ENCODE measurements at places on chromosomes 2 and 18. TPM values are rescaled to one million over a fixed set of nuclear protein-coding genes. Genes with fewer than 3 reads are reported as not detected.

Gene OTX1
- total RNA-seq = not detected

Gene SPDYA
- total RNA-seq = 7.1 TPM

Gene DNER
- total RNA-seq = 4.4 TPM

Gene PTRHD1
- total RNA-seq = 25.3 TPM

Gene NCK2
- 31.5 TPM for total RNA-seq

Gene GPR17
- 0.11 TPM for total RNA-seq

Gene PTPRN
- total RNA-seq = 1.0 TPM

Gene UGT1A5
- 0.79 TPM for total RNA-seq

Gene OXER1
- total RNA-seq = 1.5 TPM

GRCh38 chr2:238107525-238108422 lies 7.6 kb downstream of the ESPNL start:
- DNase-seq = no peak

- DNase-seq = no peak
Observed at GRCh38 chr2:190698895-190699294, 50.0 kb downstream of the NAB1 start.

- no peak for DNase-seq
Observed at GRCh38 chr18:75128051-75128605, 80.8 kb downstream of the PTGR3 start.

DNA sequence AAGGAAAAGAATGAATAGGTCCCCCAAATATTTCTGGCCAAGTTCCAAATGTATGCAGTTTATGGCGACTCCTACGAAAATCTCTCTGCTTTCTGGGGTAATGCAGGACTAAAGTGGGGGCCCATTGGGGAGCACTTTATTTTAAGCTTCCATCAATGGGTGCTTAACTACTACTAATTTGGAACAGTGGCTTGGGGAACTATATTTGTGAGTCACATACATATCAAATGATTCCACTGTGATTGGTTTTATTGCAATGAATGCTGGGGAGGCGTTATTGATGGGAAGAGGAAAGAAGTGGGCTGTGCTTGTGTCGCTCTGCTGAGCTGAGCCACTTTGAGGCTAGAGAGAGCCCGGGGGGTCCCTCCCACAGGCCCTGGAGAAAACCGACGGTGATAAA lies 560.4 kb upstream of the SALL3 start:
- no peak for DNase-seq

GRCh38 chr2:187139469-187139868 lies 290.5 kb upstream of the ZSWIM2 start:
- no peak for DNase-seq

GRCh38 chr2:16049406-16049805 lies 109.1 kb downstream of the MYCN start:
- no peak for DNase-seq

DNA sequence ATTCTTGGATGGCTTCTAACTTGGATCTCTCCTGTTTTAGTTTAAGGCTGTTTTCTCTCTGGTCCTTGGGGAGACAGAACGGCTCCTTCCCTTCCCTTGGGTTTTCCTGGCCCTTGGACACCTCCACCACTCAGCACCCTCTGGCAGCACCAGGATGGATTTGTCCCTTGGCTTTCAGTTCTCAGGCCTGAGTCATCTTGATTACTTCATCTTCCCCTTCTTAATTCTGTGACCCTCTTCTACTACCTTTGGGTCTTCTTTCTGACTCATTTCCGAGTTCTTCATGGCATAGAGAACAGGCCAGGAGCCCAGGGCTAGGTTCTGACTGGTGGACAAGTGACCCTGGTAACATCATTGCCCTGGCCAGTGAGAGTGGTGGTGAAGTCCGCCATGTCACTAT lies 14.9 kb downstream of the IGFBP2 start:
- DNase-seq = no peak

DNA sequence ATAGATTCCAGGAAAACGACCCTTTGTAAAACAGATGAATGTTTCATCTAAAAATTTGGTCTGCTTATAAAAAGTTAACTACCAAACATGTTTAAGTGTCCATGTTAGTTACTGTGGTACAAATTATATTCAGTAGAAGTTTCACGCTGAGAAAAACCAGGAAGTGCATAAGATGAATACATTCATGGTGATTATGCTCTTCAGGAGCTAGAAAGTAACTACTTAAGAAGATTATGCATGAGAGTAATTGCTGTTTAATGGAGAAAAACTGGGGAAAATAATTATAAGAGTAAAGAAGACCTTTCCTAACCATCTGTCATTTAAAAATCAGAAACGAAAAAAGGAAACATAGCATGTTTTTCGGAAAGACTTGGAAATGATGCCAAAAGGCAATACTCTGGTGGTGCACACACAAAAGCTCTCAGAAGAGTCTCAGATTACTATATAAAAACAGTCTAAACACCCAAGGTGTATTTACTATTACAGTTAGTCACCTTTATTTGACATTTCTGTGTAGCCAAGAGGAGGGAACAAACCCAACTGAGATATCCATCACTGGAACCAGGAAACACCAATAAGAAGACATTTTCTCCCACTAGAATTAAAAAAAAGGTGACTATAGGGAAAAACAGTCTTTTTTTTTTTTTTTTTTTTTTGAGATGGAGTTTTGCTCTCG lies 38.8 kb upstream of the METTL21A start:
- DNase-seq = no peak

DNA sequence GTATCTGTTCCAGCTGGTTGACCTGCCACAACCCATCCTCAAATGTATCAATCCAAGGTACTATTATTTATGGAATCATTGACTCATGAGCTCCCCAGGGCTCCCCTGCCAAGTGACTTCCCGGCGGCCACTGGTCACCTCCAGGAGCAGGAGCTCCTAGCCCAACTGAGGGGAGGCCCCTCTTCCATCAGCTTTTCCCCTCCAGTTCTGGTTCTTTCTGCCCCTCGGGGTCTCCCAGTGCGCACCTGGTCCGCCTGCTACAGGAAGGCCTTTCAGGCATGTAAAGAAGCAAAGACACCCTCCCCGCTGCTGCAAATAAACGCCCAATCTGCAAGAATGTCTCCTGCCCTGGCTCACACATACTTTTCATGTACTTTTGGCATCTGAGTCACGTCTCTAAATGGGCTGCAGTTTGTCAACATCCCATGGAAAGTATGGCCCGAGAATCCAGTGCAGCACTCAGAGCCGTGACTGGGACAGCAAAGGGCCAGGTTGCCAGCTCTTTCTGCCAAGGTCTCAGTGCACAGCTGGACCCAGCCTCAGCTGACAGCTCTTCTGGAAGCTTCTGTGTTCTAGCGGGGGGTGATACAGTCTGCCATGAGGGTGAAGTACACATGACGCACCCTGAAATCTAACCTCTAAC lies 41.4 kb downstream of the KLHL29 start:
- DNase-seq = no peak

- DNase-seq = no peak
Observed at GRCh38 chr2:85134255-85134895, 1.2 kb downstream of the TCF7L1 start.

- DNase-seq = no peak
Observed at GRCh38 chr2:11396021-11396420, 51.6 kb upstream of the ROCK2 start.

DNA sequence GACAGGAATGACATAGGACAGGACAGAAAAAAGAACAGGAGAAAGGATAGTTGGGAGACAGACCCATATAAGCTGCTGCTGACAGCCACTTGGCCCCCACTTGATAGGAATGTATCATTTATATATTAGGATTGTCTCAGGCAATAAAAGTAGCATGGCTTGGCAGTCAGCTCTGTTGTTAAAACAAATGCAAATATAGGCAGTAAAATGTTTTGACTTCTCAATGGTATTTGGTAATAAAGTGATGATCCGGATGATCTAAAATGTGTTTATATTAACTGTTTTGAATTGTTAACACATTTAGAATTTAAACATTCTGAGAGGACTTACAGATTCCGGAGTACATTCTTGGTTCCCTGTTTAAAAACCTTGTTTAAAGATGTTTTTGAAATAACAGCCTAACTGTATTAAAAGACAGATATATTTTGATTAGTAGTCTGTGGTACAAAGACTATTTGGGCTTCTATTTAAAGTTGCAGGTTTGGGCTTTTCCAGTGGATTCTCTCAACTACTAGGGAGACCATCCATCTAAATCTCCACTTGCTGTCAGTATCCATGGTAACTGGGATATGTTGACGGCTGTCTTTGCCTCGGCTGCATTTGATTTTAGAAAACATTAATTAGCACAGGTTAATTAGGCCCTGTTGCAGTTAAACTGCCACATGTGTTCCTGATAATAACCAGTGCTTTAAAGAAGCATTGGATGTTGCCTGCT lies 147.6 kb downstream of the ESCO1 start:
- no peak for DNase-seq

GRCh38 chr2:130370490-130370889 lies 14.6 kb downstream of the PTPN18 start:
- DNase-seq = no peak

GRCh38 chr2:227890495-227891079 lies 19.2 kb downstream of the DAW1 start:
- DNase-seq = peak; percentile 42

- peak; percentile 68 for DNase-seq
Observed at GRCh38 chr2:168118733-168119514, 128.5 kb downstream of the STK39 start.

DNA sequence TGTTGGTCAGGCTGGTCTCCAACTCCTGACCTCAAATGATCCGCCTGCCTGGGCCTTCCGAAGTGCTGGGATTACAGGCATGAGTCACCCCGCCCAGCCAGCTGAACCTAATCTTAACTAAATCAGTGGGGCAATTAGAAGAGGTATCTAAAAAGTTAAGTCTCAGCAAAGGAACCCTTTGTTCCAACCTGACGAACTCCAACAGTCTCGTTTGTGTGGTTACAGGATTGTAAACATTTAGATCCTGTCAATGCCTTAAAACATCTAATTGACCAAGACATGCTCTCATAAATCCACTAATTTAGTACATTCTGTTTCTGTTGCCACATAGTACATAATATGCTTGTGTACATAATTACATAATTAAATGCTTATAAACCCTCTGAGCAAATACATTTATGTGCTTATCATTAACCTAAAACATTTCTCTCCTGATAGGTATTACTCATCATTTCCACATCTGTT lies 31.1 kb upstream of the STK39 start:
- DNase-seq = no peak

GRCh38 chr2:8576525-8577167 lies 105.2 kb upstream of the ID2 start:
- no peak for DNase-seq

GRCh38 chr18:68177807-68178702 lies 536.9 kb downstream of the TMX3 start:
- DNase-seq = no peak

DNA sequence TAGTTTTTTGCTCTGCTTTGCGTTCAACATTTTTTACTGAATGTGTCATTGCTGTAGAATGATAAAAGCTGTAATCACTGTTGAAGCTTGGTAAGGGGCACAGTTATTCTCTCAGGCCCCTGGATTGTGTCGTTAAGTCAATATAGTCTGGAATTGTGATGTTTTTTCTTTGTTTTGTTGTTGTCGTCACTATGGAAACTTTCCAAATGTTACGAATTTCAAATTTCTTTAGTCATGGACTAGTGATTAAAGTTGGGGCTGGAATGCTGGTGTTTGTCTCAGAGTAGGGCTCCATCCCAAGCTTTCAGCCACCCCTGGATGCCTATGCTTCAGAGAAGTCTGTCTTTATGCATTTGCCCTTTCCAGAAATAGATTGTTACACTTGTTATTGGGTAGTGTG lies 287.2 kb downstream of the CDH19 start:
- DNase-seq = no peak

- DNase-seq = no peak
Observed at GRCh38 chr2:219929835-219930234, 302.4 kb downstream of the SLC4A3 start.

DNA sequence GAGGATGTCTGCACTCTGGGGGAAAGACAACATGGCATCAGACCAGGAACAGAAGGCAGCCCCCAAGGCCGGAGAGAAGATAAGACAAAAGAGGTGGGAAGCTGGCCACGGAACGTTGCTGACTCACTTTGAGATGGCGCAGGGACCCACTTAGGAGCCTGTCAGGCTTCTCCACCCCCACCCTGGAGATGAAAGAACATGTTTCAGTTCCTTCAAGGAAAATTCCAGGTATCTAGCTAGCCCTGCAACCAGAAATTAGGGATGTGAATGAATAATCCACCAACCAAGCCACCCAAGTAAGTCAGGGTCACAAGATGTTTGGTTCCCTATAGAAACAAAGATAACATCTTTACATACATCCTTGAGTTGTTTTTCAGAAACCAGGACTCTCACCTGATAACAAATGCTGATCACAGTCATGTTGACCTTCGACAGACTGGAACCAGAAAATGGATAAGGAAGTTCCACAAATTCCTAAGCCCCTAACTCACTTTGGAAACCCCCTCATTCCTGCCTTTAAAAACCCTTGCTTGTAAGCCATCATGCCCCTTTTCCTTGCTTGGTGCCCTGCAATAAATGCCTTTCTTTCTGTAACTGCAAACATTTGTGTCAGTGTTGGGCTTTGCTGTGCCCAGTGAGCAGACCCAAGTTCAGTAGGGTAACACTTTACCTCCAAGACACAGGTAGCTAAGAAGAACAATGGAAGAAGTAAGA lies 31.9 kb downstream of the PSTPIP2 start:
- DNase-seq = no peak

DNA sequence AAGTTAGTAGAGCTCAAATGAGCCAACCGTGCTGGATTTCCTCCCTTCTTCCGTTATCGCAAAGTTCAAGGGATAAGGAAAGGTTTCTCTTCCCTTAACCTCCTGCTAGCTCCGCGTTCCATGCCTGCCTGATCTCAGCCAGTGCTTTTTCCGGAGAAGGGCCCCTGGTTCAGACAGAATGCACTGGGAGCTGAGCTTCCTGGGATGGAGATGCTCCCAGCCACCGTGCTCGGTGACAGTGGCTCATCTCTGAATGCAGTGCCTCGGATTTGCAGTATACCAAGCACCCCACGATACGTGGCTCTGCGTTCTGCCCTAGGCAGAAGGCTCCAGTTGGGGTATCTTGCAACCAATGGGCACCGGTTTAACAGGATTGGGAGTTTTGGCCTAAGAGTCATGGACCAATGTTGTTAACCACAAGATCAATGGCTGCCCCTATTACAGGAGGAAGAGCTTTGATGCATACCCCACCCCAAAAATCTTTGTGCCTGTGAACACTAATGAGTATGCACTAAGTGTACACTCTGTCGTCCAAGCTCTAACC lies 876 bp downstream of the CNTNAP5 start:
- no peak for DNase-seq

DNA sequence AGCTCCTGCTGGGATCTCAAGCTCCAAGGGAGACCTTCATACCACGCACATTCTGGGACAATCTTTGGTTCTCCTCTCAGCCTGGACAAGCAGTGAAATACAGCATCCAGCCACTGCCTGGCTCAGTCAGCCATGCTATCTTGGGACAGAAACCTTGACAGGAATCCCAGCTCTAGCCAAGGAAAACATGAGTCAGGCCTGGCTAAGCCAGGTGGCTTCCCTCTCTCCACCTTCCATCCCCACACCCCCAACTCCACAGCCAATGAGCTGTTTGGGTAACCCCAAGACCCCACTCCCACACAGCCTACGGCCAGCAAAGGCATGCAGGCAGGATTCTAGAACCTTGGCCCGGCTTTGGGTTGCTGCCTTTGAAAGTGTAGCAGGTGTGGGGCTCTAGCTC lies 64.9 kb downstream of the MCFD2 start:
- no peak for DNase-seq

- no peak for DNase-seq
Observed at GRCh38 chr2:20642055-20642971, 8.6 kb downstream of the HS1BP3 start.
